Gastrocnemius medialis (tissue), 4 donors: ENCODE measurements at places on chromosomes 6 and 20. TPM values are rescaled to one million over a fixed set of nuclear protein-coding genes. Genes with fewer than 3 reads are reported as not detected.

The ARMH2 gene
- total RNA-seq, result not detected

- DNase-seq, result no peak
These were observed 82.2 kb downstream of the TBXT start for GRCh38 chr6:166085500-166085899.

The ATXN1 gene
- total RNA-seq, result 42.9 TPM

GRCh38 chr6:157688275-157688959 is 134.6 kb upstream of the SNX9 start:
- no peak for DNase-seq

GRCh38 chr6:36703081-36703606 is 5.5 kb downstream of the RAB44 start:
- DNase-seq, result no peak

- no peak for DNase-seq
These were observed 3.9 kb downstream of the STXBP5 start for GRCh38 chr6:147207837-147208754.

DNA sequence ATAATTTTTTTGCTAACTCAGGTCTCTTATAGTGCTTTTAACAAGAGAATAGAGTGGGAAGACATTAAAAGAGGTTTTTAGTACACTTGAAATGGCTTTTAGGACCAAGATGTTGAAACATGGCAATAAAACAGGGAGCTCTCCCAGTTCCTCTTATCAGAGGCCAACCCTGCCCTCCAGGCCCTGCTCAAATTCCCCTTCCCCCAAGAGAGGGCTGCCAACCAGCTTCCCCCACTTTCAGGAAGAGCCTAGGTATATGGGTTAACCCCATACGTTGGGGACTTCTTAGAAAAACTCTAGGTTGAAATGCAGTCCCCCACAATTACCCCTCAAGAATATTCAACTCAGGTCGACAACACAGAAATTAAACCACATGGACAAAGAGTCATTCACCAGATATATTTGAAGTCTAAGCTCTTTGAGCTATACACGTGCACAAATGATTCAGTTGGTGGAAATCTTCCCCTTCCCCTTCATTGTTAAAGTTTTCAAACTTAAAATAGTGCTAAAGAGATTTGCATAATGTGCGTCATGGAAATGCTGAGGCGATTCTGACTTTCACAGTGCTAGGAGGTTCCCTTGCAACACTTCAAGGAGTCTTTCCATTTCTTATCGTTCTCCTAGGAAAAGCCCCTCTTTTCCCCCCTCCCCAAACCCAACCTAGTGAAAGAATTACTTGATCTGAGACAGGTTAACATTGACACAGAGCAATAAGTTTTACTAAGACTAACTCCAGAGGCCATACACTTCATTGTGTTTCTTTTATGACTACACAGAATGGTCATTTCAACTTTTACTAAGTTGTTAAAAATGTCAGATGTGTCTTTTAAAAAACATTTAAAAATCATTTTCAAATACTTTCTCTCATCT is 49.8 kb upstream of the ENPP5 start:
- DNase-seq, result no peak

- no peak for DNase-seq
These were observed 86.3 kb upstream of the PROKR2 start for GRCh38 chr20:5402903-5403531.

GRCh38 chr6:51450248-51450957 is 631.7 kb downstream of the TFAP2B start:
- no peak for DNase-seq

DNA sequence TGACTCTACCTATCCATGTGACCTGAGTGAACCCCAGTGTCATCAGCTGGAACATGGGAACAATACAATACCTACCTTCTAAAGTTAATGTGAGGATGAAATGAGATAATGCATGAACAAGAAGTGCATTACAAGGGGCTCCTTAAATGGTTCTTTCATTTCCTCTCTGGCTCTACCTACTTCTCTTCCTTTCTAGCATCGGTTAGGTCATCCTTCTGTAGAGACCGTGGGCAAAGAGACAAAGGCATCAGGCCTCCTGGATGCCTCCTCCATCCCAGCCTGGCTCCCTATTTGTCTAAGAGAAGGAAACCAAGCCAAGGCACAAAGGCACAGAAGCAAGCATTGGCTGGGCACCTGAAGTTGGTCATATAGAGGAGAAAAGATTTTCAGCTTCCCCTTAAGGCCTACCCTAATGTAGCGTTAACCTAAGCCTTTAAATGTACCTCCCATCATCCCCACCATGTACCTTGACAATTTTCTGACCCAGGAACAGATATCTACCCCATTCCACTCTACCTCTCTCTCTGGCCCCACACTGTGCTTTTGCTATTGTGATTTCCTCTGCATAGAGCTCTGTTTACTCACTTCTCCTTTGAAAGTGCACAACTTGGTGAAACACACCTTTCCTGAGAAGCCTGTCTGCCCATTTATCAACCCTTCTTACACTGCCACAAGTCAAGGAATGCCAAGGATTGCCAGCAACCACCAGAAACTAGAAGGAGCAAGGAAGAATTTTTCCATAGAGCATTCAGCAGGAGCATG is 86.6 kb downstream of the GCLC start:
- no peak for DNase-seq

The EYA4 gene
- total RNA-seq, result 110 TPM

- DNase-seq, result no peak
These were observed 21.6 kb upstream of the ZNF831 start for GRCh38 chr20:59141818-59142581.
